ENCODE measurements at places on chromosomes 7 and 10. TPM values are rescaled to one million over a fixed set of nuclear protein-coding genes. Genes with fewer than 3 reads are reported as not detected.

DNA sequence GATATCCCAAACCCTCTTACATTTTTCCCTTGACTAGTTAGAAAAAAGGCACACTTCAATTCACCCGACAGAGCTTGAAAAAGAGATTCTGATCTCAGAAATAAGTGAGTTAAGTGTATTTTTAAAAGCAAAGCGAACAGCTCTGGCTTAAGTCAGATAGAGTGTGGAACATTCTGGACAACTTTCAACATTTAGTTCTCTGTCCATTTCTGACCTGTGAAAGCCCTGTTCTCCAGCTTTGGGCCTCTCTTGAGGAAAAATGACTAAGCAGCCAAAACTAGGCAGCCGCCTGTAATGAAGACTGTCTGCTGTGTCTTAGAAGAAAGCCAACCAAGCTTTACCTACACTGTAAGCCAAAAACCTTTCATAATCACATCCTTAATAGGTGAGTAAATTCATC lies 50.5 kb downstream of the CDK6 start:
- no peak for DNase-seq

GRCh38 chr7:133139350-133139749 lies 57.5 kb upstream of the CHCHD3 start:
- no peak for DNase-seq

GRCh38 chr10:92989250-92989649 lies 71.3 kb upstream of the CYP26C1 start:
- no peak for DNase-seq

MYH16 gene
- not detected for polyA plus RNA-seq

DNA sequence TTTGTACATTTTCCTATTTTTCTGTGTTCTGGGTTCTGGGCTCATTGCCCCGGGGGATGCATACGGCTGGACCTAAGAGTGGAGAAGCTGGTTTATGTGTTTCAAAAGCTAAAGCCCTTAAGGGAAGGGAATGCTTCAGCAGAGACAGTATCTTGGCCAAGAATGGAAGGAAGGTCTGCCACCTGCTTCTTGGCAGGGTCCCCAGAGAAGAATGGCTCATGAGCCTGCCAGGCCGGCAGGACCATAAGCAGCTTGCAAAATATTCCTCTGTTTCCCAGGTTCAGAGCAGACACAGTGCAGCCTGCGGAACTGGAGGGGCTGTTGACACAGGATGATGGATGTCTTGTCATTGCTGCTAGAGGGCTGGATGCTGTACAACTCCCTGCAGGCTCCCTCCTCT lies 7.8 kb upstream of the ABHD11 start:
- DNase-seq: no peak

BRAT1 gene
- polyA plus RNA-seq: 21.9 TPM

- DNase-seq: no peak
Measured at GRCh38 chr7:20348125-20348807, 17.6 kb downstream of the ITGB8 start.

AKR1D1 gene
- not detected for polyA plus RNA-seq

- no peak for DNase-seq
Measured at GRCh38 chr7:118330388-118330787, 105.9 kb downstream of the ANKRD7 start.
